AG09319 (cell line): ENCODE measurements at places on chromosomes 4 and X.
A peak's percentile ranks its signal among the peaks of the same experiment; 100 is the strongest.

- no peak for DNase-seq
Observed at GRCh38 chr4:141126769-141127168, 6.5 kb downstream of the RNF150 start.

GRCh38 chrX:154298312-154298711, 2.7 kb downstream of the TKTL1 start:
- no peak for DNase-seq

GRCh38 chrX:153448556-153449367, 2.9 kb upstream of the TREX2 start:
- no peak for DNase-seq

DNA sequence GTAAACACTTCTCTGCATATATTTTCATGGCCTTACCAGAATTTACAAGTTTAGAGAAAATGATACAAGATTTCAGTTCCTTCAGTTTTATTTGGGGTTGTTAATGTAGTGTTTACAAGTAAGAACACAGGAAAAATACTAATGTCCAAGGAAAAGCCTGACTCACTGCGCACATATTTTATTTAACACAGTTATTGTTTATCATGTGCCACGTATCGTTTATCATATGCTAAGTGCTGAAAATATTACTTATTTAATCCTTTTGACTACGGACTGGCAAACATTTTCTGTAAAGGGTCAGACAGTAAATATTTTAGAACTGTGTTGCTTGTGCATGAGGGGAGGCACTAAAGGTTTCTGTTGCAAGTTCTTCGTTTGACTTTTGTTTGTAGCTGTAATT, 794 bp downstream of the HSD17B13 start:
- no peak for DNase-seq

DNA sequence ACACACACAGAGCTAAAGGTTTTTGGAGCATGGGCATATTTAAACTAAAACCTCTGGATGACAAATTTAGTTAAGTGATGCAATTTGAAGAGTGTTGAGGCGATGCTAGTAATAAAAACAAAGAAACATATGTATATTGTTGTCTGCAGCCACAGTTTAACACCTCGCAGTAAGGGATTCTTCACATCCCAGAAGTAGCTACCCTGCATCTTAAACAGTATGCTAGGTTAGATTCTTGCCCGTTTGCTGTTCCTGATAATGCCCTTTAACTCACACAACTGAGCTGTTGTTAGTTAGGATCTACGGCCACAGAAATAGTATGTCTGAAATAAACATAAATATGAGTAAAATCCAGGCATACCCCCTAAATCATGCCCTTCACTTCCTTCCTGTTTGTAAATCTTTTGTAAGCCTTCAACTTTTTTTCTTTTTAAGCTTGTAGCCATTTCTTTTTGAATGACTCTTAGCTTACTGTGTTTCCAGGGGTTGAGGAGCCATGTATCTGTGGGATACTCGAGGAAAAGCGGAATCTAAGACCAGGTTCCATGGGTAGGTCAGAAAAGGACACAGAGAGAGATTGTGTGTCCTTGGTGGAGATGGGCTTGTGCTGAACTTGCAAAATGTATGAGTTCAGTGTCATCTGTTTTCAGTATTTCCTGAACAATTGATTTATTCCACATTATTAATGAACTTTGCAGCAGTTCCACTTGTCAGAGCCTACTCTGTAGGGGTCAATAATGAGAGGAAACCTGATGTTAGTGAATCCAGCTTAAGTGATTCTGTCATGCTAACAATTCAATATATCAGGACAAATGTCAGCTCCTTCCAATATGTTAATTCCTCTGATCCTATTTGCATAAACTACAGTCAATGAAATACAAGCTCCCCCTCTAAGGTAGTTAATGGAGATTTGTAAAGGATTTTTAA, 349.6 kb downstream of the GPAT3 start:
- DNase-seq = no peak

DNA sequence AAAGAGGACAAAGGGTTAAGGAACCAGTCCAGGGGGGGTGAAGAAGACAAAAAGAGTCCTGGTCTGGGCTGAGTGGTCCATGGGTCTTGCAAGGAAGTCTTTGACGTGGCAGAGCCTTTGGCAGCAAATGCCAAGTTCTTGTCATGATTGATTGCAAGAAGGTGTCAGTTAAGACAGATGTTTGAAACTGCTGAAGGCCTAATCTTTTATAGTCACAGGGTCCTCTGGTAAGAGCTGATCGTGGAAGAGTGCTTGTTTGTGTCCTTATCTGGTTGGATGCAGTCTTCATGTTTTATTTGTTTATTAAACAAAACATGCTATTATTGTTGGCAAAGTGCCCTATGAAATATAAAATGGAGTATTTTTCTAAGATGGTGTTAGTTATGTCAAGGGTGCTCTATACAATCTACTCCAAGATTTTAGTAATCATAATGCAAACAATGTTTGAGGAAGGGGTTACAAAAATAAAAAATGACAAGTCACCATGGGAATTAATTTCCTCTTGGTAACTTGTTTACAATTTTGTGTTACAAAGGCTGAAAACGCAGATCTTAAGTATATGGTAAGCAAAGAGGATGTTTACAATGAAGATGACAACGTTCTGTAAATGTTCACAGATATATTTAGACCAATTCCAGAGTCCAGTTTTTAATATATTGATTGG, 85.9 kb downstream of the MAGED4 start:
- DNase-seq = no peak

DNA sequence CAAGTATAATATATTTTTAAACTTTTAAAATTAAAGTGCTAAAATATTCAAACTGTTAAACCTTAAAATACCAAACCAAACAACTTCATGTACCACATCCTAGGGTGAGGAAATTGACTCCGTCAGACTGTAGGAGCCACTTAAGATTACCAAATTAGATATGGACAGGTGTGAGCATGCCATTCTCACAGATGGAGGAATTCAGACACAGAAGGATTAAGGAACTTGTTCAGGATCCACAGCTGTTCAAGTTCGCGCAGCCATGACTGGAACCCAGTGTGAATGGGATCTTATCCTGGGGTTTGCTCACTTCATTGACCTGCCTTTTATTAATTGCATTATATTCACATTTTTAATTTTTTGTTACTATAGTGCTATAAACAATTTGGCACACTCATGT, 224.9 kb upstream of the PCDH7 start:
- no peak for DNase-seq

- peak; percentile 36 for DNase-seq
Observed at GRCh38 chr4:159446266-159446976, 343.5 kb downstream of the RAPGEF2 start.

DNA sequence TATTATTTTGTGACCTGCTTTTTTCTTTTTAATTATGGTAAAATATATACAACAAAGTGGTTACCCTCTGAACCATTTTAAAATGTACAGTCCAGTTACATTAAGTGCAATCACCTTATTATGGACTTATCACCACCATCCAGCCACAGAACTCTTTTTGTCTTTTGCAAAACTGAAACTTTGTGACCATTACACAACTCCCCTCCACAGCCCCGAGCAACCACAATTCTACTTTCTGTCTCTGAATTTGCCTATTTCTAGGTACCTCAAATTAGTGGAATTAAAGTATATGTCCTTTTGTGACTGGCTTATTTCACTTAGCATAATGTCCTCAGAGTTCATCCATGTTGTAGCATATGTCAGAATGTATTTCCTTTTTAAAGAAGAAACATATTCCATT, 39.3 kb upstream of the WWC2 start:
- no peak for DNase-seq

GRCh38 chr4:168759321-168759720, 250.7 kb downstream of the CBR4 start:
- no peak for DNase-seq

GRCh38 chr4:83850435-83850834, 314.5 kb downstream of the GPAT3 start:
- no peak for DNase-seq

DNA sequence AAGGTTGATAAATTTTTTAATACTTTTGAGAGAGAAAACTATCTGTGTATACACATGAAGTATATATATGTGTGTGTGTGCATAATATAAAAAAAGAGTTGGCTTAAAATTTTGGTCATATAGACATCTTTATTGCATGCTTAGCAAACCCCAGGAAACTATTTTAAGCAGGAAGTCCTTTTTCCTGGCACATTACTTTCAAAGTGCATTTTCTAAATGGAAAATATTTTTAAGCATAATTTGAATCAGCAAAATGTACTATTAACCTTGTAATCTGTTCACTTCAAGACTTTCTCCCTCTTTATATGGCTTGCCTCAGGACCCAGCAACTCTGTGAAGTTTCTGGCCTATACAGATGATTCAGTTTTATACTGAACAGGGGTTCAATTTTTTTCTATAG, 106.3 kb downstream of the CDS1 start:
- DNase-seq = no peak

- DNase-seq = no peak
Observed at GRCh38 chrX:104618106-104618895, 52.3 kb downstream of the IL1RAPL2 start.

- DNase-seq = no peak
Observed at GRCh38 chr4:168212656-168213055, 105.9 kb downstream of the DDX60 start.

GRCh38 chrX:6095469-6095868, 133.2 kb downstream of the NLGN4X start:
- DNase-seq = no peak

DNA sequence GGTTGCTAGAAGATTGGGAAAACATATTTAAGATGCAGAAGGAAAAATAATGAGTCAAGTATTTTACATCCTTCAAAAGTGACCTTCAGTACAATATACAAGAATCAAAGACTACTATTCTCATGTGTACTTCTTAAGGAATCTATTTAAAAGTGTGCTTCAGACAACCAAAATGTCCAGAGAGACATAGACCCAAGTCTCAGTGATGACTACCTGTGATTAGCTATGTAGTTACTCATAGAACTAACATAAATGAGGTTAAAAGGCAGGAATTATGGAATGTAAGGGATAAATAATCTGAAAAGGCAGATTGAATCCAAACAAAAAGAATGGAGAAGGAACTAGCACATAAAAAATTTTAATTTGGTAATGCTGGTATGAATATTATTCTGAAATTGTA, 634.7 kb upstream of the FAM241A start:
- DNase-seq = no peak

DNA sequence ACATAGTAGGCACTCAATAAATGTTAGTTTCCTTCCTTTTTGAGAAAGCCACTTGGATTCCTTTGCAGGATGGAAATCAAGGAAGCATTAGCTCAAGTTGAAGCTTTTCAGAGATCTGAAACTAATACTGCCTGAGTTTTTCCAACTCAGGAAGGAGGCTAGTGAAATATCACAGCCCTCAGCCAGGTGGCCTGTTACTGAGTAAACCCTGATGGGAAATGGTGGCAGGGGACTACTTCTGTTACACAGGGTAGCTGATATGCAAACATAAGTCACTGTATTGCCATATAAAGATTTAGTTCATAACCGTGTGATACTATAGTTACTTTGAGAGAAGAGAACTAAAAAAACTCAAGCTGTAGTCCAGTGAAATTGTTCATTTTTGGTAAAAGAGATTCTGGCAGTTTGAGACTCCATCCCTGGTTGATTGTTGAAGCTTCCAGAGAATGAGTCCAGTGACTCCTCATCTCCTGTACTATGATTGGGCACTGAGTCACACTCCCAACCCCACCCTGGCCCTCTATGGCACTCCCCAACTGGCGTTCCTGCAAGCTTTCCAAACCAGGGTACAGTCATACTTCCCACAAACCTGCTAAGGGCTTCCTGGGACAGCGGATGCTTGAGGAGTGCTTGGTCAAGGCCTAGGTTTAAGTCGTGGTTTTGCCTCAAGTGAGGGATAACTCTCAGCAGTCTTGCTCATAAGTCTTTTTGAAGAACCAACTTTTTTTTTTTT, 81.8 kb downstream of the MID1IP1 start:
- DNase-seq = peak; percentile 15
